ENCODE measurements at places on chromosomes 1 and 21.

DNA sequence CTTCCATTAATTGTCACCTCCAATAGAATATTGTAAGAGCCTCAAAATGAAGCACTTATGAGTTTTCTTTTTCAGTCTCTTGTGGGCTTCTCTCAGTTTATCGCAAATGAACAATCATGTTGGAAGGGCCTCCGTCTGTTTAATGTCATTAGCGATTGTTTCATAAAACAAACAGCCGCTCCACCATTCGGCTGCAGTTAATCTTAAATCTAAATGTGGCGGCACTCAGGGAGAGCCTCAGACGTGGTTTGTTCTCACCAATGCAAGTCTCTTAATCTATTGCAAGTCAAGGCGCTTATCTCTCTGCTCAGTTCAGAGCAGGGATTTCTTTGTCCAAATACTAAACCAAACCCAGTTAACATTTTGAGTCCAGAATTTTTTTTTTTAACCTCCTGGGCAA is 34.9 kb upstream of the ESRRG start:
- no peak for DNase-seq

GRCh38 chr1:35560256-35561225 is 2.9 kb downstream of the NCDN start:
- no peak for DNase-seq

- DNase-seq: no peak
These were observed 176.3 kb upstream of the ZNHIT6 start for GRCh38 chr1:85884372-85885035.

DNA sequence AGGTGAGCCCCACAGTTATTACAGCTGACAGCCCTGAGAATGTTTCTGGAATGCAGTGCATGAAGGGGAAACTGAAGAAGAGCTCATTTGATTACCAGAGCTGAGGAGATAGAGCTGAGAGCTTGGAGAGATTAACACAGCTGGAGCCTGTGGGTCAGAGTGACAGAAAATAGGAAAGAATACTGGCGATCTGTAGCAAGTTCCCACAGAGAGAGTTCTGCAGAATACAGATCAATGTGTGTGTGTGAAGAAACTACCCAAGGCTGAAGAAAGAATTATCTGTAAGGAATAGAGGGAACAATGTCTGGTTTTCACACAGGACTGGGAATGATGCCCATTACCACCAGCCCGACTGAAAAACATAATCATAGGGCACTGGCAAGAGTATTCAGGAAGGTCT is 103.6 kb upstream of the SNX7 start:
- no peak for DNase-seq

DNA sequence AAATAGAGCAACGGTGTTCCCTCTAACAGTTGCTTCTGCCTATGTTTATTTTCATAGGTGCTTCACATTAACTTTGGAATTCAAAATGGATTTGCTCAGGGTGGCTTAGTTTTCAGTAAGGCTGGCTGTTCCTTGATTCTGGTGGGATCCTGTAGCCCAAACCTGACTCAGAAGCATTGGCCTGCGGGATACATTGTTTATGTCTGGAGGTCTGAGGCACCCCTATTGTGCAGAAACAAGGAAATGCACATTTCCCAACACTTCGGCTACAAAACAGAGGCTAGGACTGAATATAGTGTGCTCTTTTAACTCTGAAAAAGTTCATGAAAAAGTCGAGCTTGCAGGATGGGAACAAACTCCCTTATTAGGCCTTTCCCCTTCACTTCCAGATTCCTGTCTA is 133.8 kb upstream of the F3 start:
- no peak for DNase-seq

- no peak for DNase-seq
These were observed 7.5 kb upstream of the CYP4A11 start for GRCh38 chr1:46948629-46949416.

DNA sequence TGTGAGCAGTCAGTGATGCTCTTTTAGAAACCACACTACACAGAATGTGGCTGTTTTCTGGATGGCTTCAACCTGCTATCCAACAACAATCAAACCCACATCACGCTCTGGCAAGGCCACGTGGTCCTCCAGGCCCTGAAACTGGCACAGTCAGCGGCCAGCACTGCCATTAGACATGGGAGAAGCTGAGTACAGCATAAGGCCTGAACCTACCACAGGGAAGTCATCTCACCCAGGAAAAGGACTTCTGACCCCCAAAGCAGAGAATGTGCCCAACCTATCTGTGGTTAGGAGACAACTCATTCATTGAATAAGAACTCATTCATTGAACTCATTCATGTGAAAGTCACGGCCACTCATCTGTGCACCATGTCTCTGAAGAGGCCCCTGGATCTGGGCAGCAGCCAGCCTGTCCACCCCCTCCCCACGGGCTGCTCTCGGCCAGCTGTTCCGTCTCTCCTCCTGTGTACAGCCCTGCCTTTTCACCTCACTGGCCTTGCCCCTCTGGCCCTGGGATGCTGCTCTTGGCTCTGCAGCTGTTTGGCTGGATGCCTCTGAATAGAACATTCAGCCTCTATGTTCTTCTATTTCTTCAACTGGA is 41.1 kb downstream of the C1orf198 start:
- DNase-seq: no peak

- DNase-seq: no peak
These were observed 33.0 kb upstream of the SIPA1L2 start for GRCh38 chr1:232662910-232663309.

DNA sequence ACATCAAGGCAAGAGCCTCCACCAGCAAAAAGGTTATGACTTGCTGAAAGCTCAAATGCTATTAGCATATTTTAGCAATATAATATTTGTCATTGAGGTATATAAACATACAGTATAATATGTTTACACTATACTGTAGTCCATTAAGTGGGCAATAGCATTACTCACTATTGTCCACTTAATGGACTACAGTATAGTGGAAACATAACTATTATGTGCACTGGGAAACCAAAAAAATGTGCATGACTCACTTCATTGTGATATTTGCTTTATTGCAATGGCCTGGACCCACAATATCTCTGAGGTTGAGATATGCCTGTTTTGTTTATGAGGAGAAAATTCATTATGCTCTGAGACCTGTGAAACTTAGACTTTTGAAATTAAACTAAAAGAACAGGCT is 300.0 kb downstream of the BARHL2 start:
- DNase-seq: no peak
